ENCODE measurements at places on chromosomes 16 and 17. TPM values are rescaled to one million over a fixed set of nuclear protein-coding genes. Genes with fewer than 3 reads are reported as not detected.

DNA sequence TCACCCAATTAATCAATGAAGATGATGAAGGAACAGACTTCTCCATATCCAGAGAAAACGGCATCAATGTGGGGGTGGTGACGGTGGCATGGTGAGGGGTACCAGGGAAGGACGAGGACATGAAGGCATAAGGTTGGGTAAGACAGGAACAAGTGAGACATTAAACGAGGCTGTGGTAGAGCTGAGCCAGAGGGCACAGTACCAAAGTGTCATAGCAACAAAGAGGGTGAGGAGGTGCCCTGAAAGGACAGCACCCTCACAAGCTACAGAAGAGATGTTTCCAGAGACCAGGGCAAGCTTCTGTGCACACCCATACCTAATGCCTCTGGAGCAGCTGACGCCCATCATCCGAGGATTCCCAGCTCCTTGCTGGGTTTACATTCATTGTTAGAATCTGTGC, 57.5 kb upstream of the TRAP1 start:
- no peak for DNase-seq

GRCh38 chr17:45976755-45977505, 22.1 kb upstream of the STH start:
- DNase-seq, result no peak

DNA sequence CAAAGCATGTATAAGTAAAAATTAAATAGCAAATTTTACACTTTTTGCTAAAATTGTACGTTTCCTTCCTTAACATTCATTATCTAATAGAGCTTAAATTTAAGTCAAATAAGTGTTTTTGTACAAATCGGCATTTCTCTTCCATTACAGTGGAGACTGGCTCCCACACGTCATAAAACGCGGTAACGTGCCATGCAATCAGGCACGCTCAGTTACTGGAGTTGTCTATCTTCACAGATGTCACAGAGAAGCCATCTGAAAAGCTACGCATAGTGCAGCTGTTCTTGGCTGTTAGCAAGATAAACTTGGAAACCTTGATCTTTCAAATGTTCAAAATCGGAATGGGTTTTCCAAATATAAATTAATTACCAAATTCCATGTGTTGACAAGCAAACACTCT, 165.3 kb downstream of the STX8 start:
- no peak for DNase-seq

The KCNH4 gene
- 0.24 TPM for total RNA-seq

The SPATA32 gene
- total RNA-seq, result not detected

The CCT6B gene
- total RNA-seq, result 1.4 TPM

The DCAF7 gene
- total RNA-seq, result 36.8 TPM

DNA sequence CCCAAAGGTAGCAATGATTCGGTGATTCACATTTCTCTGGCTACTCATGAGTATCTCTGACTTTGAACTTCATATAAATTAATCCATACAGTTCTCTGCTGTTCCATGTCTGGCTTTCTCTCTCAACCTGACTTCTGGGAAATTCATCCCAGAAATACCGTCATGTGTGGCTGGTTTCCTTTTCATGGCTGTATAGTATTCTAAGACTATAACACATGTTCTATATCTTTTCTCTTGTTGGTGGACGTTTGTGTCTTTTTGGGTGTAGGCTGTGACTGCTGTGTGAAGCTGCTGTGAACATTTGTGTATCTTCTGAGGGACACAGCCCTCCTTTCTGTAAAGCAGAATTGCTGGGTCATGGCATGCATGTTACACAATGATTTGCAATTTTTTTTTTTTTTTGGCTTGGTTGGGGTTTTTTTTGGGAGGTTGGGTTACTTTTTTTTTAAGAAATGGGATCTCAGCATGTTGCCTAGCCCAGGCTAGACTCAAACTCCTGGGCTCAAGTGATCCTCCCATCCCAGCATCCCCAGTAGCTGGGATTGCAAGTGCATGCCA, 6.3 kb downstream of the TTYH2 start:
- DNase-seq, result no peak

GRCh38 chr16:68037841-68038597, 14.9 kb downstream of the DUS2 start:
- DNase-seq, result no peak

GRCh38 chr17:59287452-59287851, 44.0 kb upstream of the YPEL2 start:
- DNase-seq, result no peak

GRCh38 chr16:22326771-22327445, 29.7 kb downstream of the POLR3E start:
- peak; percentile 37 for DNase-seq

DNA sequence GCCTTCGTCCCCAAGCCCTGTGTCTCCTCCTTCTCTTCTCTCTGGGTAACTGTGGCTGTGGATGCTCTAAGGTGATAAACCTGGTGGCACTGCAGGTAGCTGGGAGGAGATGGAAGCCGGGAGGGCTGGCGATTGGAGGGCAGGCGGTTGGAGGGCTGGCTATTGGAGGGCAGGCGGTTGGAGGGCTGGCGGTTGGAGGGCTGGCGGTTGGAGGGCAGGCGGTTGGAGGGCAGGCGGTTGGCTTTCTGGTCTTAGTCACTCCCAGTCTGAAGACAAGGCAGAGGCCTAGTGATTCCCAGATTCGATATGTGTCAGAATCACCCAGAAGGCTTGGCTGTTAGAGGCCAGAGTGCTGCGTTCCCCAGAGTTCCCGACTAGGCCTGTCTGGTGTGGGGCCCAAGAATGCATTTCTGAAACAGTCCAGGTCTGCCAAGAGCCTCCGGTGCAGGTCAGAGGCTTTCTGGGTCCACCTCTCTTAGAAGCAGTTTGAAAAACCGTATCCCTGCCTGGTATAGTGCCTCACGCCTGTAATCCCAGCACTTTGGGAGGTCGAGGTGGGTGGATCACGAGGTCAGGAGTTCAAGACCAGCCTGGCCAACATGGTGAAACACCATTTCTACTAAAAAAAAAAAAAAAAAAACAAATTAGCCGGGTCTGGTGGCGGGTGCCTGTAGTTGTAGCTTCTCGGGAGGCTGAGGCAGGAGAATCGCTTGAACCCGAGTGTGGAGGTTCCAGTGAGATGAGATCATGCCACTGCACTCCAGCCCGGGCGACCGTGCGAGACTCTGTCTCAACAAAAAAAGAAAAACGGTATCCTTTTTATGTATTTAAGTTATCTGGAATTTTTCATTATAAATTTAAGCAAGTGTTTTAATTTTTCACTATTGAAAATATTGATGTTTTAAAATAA, 59.7 kb downstream of the WDR45B start:
- DNase-seq, result no peak

DNA sequence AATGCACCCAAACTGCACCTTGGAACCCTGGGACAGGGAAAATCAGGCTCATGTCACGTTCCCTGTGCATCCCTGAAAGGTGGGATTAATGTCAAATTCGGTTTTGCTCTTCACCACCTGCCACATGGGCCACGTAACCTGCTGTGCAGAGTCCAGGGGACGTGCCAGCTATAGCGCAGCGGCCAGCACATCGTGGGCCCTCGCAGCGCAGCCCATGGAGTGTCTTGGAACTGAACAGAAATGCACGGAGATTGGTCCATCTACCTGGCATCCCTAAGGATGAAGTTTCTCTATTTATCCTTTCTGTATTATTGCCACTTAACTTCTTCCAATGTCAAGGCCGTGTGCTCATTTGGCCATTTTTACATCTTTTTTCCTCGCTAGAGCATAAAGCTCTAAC, 68.1 kb upstream of the TRAP1 start:
- no peak for DNase-seq

GRCh38 chr16:22633280-22633679, 122.6 kb downstream of the NPIPB5 start:
- DNase-seq, result no peak

DNA sequence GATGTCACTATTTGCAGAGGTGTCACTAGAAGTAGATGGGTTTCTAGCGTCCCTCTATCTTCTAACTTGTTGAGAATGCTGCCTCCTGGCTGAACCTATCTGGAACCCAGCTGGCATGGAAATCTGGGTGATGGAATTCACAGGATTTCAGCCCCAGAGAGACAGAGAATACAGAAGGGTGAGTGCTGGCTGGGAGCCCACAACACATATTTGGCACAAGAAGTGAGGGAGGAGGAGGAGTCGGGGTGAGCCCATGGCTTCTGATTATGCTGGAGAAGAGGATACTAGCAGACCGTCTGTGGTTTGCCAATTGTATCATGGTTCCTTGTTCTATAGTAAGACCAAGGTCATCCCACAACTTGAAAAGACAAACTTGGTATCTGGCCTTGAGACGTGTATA, 557.8 kb upstream of the SALL1 start:
- DNase-seq, result no peak

DNA sequence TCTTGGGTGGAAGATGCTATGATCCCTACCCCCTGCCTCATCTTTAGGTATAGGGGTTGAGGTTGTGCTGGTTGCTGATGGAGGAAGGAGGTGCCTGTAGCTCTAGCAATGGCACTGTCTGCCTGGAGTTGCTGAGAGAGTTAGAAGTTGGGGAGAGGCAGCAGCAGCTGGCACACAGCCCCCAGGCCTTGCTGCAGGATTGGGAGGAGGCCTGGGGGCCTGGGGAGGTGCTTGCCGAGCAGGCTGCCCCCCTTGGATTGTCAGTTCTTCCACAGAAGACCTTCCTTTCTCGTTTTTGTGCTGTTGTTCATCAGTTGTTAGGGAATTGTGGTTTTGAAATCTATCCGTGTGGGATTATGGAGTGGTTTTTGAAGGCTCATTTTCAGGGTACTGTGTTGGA, 52.9 kb downstream of the SEC14L1 start:
- DNase-seq, result no peak

The CA4 gene
- 13.4 TPM for total RNA-seq

DNA sequence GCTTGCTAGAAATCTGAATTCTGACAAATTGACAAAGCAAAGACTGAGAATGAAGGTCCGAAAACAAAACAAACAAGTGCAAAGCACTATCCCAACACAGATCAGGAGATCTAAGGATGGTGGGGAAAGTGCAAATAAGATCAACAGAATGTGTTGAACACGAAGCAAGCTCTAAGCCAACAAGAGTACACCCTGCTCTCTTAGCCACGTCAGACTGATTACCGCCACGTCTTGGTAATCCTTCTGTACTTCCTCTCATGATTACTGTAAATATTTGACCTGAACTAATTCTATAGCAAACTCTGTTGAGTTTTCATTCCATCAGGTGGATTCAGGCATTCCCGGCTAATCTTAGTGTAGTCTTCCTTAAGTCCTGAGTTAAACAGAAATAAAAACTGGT, 34.3 kb upstream of the ERCC4 start:
- no peak for DNase-seq
